ENCODE measurements at places on chromosomes 4 and X.

- no peak for DNase-seq
Observed at GRCh38 chr4:141140391-141141200, 7.3 kb upstream of the RNF150 start.

GRCh38 chrX:9279234-9279544, 185.7 kb upstream of the TBL1X start:
- DNase-seq, result no peak

GRCh38 chr4:71630803-71631202, 153.1 kb downstream of the GC start:
- no peak for DNase-seq

- no peak for DNase-seq
Observed at GRCh38 chr4:174582463-174582862, 60.2 kb upstream of the HPGD start.

- no peak for DNase-seq
Observed at GRCh38 chr4:53508446-53508845, 82.8 kb downstream of the LNX1 start.

GRCh38 chr4:38495446-38495845, 168.6 kb upstream of the KLF3 start:
- no peak for DNase-seq

GRCh38 chr4:95318483-95318882, 230.3 kb downstream of the UNC5C start:
- no peak for DNase-seq

DNA sequence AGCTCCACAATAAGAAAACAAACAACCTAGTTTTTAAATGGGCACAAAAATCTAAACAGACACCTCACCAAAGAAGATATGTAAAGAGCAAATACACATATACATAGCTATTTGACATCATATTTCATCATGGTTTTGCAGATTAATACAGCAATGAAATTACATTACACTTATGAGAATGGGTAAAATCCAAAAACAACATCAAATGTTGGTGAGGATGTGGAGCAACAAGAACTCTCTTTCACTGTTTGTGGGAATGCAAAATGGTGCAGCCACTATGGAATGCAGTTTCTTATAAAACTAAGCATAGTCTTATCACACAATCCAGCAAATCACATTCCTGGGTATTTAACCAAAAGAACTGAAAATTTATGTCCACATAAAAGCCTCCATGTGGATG, 25.0 kb downstream of the TLR6 start:
- no peak for DNase-seq

- DNase-seq, result no peak
Observed at GRCh38 chr4:140849526-140849925, 93.3 kb upstream of the TBC1D9 start.

GRCh38 chr4:5784960-5785611, 74.1 kb downstream of the EVC start:
- DNase-seq, result no peak

GRCh38 chr4:140688711-140689598, 67.2 kb downstream of the TBC1D9 start:
- DNase-seq, result no peak

DNA sequence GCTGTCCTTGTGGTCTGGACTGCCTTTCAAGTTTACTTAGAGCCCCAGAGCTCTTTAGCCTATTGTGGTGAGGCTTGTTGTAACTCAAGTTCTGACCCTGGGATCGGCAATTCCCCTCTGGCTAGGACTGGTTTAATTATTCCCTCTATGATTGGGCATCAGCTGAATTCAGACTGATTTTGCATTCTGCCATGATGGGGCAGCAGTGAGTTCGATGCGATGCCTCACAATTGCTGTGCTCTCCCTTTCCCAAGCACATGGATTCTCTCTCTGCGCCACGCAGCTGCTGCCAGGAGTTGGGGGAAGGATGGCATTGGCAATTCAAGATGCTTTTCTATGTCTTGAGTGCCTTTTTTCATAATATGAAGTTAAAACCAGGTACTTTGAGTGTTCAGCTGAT, 327.8 kb upstream of the CXorf51B start:
- DNase-seq, result no peak

DNA sequence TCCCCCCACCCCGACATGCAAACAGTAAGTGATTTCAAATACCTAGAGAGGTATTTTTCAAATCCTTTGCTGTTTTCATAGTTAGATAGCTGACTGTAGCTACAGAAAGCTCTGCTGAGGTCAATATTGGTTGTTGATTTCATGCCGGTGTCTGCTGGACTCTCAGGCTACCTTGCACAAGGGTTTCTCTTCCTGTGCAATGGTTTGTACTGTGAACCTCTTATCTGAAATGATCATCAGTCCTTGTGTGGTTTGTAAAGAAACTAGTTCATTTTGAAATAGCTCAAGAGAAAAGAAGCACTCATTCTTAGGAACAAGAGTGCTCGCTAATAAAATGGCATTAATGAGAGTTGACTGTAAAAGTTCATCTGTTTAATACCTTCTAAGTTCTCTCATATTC, 2.1 kb downstream of the MTM1 start:
- DNase-seq, result no peak
